ENCODE measurements at places on chromosomes 2 and 18.

DNA sequence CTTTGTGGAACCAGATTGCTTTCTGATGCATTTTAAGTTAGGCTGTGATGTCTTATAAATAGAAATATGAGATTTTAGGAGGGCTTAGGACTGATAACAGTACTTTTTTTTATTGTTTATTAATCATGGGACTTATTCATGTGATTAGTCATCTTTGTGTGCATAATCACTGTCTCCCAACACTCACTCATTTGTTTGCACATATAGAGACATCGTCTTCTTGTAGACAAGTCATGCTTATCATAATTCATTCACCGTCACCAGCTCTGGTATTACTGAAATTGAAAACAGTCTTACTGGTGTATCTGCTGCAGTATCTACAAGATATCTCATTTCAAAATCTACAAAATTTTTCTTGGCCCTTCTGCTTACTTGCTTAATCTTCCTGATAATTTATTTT is 45.8 kb downstream of the WDR7 start:
- no peak for DNase-seq

GRCh38 chr2:28606986-28607441 is 111.2 kb downstream of the PLB1 start:
- DNase-seq = no peak

GRCh38 chr2:72041638-72042111 is 106.0 kb downstream of the CYP26B1 start:
- no peak for DNase-seq

DNA sequence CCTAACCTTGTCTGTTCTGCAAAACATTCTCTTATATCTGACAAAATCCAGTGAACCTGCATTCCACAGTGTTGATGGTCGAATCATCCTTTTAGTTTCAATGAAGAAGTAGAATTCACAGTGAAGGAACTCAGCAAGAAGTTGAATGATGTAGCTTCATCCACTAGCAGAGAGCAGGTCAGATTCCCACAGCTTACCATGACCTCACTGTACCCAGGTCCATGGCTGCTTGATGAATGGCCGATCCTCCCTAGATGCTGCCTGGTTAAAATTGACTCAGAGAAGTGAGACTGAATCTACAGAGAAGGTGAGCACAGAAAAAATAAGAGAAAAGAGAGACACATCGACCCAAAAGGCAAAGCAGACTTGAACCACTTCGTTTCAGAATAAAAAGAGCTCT is 906.0 kb upstream of the CHAC2 start:
- no peak for DNase-seq

All from cortex of kidney (tissue), 1 donor.